Right forelimb (tissue), 1 donor: ENCODE measurements at places on chromosomes 1 and 21.

- no peak for DNase-seq
These were observed 74.0 kb downstream of the TENT5C start for GRCh38 chr1:117679868-117680267.

DNA sequence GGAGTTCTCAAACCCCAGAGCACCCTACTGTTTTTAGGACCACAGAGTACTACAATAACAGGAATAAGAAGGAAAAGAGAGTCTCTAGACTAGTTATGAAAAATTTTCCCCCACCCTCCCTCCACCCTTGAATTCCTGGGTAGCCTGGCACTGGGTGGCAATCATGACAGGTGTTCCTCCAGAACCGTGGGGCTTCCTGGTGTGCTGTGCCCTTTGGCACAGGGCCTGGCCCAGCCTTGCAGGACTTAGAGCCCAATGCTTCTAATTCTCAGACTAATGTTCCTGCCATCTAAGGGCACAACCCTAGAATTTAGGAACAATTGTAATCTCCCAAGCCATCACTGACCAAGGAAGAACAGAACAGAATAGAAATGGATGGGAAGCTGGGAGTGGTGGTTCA is 1.5 kb upstream of the CD160 start:
- DNase-seq = no peak

- DNase-seq = no peak
These were observed 241.8 kb upstream of the POGK start for GRCh38 chr1:166597516-166597915.

DNA sequence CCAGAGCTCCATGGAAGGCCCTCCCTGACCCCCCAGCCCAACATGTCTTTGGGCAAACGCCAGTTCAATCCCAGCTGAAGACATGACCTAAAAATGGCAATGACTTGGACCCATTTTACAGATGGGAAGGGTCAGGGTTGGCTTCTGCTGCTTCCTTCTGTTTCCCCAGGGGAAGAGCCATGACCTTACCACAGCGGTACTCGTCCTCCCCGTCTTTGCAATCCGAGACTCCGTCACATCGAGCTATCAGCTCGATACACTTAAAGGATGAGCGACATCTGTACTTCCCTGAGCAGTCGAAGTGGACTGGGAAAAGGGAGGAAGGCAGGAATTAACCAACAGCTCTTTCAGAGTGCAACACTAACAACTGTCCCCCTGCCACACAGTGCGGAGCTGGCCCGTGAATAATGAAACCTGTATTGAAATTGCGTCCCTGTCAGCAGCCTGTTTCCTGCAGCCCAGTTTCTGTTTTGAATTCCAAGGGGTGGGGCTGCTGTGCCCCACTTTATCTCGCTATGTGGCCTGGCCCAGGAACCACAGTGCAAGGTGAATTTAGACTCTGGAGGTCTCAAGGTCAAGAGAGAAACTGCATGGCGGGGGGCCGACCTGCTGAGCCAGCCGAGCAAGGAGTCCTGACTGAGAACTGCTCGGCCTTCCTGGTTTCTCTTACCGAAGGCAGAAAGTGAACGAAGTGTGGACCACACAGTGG is 7.0 kb downstream of the TMPRSS3 start:
- DNase-seq = no peak

- no peak for DNase-seq
These were observed 134.3 kb downstream of the MAP3K21 start for GRCh38 chr1:233461847-233462246.

DNA sequence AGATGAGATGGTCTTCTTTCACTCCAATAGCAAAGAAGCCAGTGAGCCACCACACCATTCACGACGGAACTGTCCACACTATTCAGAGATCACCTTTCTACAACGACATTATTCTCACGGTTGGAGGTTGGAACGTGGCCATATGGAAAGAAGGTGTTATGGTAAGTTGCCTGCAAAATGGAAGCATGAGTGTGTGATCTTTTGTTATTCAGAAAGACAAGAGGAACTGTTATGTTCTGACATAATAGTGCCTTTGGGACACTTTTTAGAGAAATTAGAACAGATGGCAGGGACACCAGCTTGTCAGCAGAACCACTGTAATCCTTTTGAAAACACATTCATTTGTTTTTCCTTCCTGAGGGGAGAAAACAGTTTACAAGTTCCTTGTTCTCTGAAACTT is 75.8 kb upstream of the MCOLN3 start:
- DNase-seq = no peak

DNA sequence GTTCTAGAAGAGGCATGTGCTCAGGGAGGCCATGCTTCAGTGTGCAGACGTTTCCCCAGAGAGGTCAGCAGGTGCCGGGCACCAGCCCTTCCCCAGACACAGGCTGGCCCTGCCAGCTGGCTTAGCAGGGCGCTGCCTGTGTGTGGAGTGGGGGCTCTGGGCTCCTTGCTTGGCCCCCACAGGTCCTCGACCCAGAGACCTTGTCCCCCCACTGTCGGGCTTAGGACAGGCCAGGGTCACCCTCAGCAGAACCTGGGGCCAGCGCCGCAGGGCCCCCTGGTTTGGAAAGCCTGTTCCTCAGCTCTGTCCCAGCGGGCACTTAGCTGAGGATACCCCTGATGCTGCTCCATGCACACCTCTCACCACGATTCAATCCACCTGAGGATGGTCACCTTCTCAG is 172.3 kb upstream of the ARHGEF16 start:
- DNase-seq = no peak

GRCh38 chr1:53344921-53345838 is 17.3 kb upstream of the LRP8 start:
- no peak for DNase-seq

DNA sequence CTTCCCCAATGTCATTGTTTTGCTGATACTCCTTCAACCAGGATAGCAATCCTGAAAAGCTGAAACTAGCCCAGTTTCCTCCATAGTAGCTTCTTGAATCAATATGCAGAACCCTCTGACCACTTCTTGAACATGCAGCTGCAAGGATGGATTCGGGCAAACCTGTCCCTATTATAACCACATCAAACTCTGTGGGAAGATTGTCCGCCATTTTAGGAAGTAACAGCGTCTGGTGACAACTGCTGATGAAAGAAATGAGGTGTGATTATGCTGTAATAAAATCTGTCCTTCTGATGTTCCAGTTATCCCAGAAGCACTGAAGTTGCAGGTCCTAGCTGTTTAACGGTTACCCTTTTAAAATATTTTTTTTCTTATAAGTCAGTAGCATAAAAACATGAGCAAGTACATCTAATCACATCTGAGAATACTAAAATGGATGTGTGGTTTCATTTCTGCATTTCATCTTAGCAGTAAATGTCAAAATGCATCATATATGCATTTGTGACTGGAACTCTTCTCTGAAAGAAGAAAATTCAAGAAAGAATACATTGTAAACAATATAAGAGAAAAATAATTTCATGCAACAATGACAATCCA is 4.5 kb downstream of the CHML start:
- no peak for DNase-seq

DNA sequence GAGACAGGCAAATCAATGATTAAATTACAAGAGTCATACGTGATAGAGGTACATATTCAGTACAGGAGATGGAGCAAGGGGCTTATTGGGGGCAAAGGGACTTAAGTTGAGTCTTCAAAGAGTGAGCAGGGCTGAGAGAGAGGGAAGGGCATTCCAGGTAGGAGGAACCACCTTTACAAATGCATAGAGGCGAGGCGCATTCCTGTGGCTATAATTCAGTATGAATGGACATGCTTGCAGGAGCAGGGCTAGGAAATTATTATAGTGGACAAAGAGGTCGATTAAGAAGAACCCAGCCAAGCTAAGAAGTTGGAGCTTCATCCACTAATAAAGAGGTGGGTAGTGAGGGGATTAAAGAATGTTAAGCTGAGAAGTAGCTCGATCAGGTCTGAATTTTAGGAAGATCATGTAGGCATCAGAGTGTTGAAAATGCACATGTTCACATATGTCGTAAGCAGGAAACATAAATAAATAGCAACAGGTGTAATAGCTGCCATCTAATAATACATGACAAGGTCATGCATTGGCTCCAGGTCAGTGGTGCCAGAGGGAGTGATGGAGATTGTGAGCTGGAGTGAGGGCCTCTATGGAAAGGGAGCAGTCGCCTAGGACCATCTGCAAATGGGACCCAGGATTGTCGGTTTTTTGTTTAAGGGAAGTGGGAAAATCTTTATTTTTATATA is 12.0 kb upstream of the HNRNPU start:
- no peak for DNase-seq

GRCh38 chr1:51926171-51926812 is 47.8 kb upstream of the NRDC start:
- no peak for DNase-seq

GRCh38 chr1:39779821-39780220 is 8.7 kb upstream of the OXCT2 start:
- DNase-seq = no peak

- no peak for DNase-seq
These were observed 67.7 kb upstream of the MPC2 start for GRCh38 chr1:168004531-168004930.

DNA sequence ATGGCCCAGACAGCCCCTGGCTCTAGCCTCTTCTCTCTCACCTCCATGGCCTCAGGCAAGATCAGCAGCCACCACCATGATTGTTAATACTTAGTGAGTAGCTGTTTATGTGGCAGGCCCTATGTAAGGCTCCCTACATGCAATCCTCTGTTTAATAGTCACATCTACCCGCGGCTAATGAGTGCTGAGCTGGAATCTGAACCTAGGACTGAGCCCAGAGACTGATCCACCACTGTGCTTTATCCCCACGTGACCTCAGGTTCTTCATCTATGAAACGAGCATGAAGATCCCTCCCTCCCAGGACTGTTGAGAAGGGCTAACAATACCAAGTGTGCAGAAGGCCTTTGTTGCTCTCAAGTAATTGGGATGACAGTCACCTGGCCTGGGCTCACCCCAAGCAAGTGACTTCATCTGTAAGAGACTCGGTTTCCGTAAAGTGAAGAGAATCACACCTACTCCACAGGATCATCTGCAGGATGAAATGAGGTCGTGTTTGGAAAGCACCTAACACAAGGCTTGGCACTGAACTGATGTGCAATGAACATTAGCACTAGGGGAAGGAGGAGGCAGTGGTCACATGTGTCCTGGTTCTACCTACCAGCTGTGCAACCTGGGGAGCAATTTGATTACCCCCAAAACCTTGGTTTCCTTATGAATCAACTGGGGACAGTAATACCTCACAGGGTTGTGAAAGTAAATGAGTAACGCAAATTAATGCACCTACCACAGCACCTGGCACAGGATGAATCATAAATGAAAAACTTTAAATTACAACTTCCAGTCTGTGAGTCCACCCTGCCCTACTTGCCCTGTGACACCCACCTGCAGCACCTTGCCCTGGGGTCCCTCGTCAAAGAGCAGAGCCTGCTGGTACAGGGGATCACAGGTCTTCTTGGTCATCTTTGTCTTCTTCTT is 37.2 kb downstream of the RIMS3 start:
- no peak for DNase-seq

GRCh38 chr1:52677076-52677806 is 20.9 kb downstream of the COA7 start:
- DNase-seq = no peak

DNA sequence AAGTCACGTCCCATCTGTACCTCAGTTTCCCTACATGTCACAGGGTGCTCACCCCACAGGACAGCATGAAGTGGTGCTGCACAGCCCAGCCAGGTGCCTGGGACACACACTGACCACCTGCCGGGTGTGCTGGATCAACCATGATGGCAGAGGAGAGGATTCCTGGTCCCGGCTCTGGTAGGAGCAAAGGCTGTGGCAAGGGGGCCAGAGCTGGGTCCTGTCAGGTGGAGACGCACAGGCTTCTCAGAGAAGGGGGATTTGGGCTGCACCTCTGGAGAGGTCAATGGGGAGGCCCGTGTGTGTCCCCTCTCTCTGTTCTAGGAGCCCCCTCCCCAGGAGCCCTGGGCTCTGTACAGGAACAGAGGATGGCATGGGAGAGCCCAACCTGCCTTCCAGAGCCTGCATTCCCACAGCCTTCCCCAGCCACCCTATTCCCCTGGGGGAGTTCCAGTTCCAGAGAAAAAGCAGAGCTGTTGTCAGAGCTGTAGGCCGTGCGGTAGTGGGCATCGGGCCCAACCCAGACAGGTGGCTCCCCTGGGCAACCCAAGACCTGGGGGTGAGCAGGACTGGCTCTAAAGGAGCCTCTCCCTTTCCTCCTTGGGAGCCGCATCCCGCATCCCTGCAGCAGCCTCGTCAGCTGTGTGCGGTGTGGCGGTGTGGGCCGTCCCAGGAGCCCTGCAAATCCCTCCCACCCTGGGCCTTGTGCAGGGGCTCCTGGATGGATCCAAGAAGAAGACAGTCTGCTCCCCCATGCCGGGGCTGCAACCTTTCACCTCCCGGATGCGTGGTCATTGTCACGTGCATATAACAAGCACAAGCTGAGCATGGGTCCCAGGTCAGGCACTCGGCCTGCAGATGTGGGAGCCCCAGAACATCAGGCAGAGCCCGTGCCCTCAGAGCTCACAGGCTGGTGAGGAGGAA is 2.9 kb upstream of the TFF3 start:
- no peak for DNase-seq

- DNase-seq = no peak
These were observed 18.3 kb upstream of the IFNGR2 start for GRCh38 chr21:33384841-33385331.

DNA sequence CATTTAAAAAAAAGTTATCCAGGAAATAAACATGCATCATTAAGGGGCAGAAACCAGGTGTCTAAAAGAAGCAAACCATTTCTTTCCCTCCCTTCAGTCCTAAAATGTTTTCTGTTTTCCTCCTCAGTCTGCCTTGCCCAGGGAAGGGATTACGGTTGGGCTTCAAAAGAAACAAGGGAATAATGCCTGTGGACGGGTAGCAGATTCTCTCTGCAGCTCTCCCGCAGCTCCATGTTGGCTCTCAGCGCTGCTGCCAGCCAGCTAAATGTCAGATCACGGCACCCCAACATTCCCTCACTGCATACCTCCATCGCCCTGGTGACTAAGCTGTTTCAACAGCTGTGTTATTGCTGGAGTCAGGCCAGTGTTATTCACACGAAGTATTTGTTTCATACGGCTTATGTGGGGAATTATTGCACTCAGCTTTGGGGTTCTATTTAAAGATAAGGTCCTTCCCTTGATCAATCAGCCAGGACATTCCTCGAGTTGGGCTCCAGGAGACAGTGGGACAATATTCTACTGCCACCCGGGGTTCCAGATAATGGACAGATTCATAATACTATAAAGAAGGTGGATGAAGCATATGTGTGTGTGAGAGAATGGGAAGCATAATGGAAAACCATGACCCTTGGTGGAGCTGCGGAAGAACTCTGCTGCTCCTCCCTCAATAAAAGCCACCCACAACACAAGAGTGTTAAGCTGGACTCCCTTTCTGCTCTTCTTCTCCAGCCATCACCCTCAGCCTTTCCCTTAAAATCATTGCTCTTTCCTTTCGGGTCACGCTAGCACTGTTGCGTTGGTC is 58.2 kb downstream of the WLS start:
- DNase-seq = peak; percentile 69

- no peak for DNase-seq
These were observed 12.6 kb downstream of the FTCD start for GRCh38 chr21:46142582-46143473.

DNA sequence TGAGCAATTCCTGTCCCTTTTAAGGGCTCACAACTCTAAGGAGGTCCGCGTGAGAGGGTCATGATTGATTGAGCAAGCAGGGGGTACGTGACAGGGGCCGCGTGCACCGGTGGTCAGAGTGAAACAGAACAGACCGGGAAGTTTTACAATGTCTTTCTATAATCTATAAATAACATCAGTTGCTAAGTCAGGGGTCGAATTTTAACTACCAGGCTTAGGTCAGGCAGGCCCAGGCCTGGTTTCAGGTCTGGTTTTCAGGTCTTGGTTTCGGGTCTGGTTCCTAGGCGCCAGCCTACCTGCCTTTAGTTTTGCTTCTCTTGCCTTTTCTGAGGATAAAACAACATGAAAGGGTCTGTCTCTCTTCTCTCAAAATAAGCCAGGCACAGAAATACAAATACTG is 476.0 kb upstream of the CAMK1G start:
- no peak for DNase-seq

- no peak for DNase-seq
These were observed 14.3 kb upstream of the LPAR3 start for GRCh38 chr1:84907095-84907827.
